Spleen (tissue), 13 donors: ENCODE measurements at places on chromosomes 11 and 22. TPM values are rescaled to one million over a fixed set of nuclear protein-coding genes. Genes with fewer than 3 reads are reported as not detected.
A peak's percentile ranks its signal among the peaks of the same experiment; 100 is the strongest.

GRCh38 chr11:127248476-127248875 is 247.9 kb upstream of the KIRREL3 start:
- H3K4me3 ChIP-seq, result no peak overlapping the region
- no peak for DNase-seq
- no peak overlapping the region for H3K27ac ChIP-seq
- no peaks in the 10 kb centered on the region for H3K4me1 ChIP-seq
- H3K36me3 ChIP-seq, result no peaks in the 10 kb centered on the region
- no peaks in the 10 kb centered on the region for H3K27me3 ChIP-seq

DNA sequence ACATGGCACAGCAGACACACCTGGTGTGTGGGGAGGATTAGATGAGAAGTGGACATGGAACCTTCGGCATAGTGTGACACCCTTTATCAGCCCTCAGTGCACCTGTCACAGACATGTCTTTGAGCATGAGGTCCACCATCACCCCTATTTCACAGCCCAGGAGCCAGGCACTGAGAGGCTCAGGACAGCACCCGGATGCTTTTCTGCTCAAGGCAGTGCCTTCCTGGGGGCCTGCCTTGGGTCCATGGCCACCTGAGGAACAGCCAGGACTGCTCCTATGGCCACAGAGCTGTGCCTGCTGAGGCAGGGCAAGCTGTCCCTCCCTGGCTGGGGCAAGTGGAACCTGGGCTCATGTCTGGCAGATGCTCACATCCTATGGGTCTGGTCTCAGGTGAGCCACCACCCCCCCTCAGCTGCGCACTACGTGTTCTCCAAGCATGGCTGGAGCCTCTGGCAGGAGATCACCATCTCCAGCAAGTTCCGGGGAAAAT is 75.8 kb downstream of the MORC2 start:
- no peaks in the 10 kb centered on the region for H3K36me3 ChIP-seq
- no peak overlapping the region for H3K27ac ChIP-seq
- H3K4me1 ChIP-seq, result no peaks in the 10 kb centered on the region
- H3K4me3 ChIP-seq, result no peak overlapping the region
- DNase-seq, result peak; percentile 40

DNA sequence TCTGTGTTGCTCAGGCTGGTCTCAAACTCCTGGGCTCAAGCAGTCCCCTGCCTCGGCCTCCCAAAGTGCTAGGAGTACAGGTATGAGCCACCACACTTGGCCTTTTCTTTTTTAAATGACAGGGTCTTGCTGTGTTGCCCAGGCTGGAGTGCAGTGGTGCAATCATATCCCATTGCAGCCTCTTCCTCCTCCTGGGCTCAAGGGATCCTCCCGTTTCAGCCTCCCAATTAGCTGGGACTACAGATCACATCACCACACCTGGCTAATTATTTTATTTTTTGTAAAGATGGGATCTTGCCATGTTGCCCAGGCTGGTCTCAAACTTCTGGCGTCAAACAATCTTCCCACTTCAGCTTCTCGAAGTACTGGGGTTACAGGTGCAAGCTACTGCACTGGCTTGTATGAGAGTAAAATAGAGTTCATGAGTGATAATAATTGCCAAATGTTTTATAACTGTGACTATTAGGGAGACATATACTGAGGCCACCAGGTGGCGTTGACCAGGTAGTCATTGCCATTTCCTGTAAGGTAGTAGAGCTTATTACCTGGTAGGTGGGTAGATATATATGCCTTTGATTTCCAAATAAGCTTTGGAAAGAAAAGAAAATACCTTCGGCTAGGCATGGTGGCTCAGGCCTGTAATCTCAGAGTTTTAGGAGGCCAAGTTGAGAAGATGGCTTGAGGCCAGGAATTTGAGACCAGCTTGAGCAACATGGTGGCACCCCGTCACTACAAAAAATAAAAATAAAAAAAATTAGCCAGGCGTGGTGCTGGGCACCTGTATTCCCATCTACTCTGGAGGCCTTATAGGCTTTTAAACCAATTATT is 5.4 kb downstream of the FDX1 start:
- H3K4me1 ChIP-seq, result peaks cover 16% of the 10 kb centered on the region
- no peak overlapping the region for H3K4me3 ChIP-seq
- H3K36me3 ChIP-seq, result peaks cover 27% of the 10 kb centered on the region
- no peak overlapping the region for H3K27ac ChIP-seq
- DNase-seq, result no peak

DNA sequence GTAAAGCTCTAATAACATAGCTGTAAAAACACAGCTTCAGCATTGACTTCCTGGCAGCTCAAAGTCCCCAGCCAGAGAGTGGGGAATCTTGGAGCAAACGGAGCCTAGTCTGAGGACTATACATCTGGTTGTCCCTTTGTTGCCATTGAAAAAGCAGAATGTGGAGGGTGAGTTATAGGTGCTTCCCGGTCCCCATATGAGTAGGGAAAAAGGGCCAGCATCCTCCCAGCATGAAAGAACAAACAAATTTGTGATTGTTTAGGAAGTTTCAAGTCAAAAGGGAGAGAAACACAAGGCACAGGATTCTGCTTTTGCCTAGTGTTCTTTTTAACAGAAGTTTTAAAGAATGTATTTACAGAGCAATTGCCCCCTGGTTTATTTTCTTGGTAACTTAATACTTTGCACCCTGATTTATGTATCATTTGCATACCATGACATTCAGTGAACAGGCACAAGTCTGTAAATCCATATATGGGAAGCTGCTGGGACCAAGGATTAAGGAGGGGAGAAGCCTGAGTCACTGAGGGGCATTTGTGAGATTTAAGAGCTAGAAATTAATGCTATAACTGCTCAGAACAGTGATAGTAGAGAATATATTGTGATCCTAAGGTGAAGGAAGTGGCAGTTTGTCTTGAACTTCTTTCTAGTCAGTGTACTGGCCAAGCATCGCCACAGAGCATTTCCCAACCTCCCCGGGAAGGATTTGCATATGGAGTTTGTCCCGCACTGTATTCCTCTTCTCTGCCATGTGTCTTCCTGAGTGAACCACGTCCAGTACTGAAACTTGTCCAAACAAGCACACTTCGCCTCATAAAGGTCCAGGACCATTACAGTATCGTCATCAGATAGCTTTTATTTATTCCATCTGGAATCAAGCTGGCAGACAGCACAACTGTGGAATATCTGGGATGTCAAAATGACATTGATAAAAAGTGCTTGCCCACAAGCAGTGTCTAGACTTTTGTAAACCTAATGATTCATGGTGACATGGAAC is 103.0 kb downstream of the DBX1 start:
- H3K4me3 ChIP-seq, result no peak overlapping the region
- no peaks in the 10 kb centered on the region for H3K36me3 ChIP-seq
- no peaks in the 10 kb centered on the region for H3K27me3 ChIP-seq
- no peak for DNase-seq
- H3K27ac ChIP-seq, result no peak overlapping the region

- H3K27ac ChIP-seq, result no peak overlapping the region
- no peak overlapping the region for H3K4me3 ChIP-seq
- H3K27me3 ChIP-seq, result no peaks in the 10 kb centered on the region
- H3K36me3 ChIP-seq, result peaks cover 16% of the 10 kb centered on the region
- H3K4me1 ChIP-seq, result peaks cover 45% of the 10 kb centered on the region
Measured at GRCh38 chr11:114228435-114229411, 67.5 kb upstream of the NNMT start.

DNA sequence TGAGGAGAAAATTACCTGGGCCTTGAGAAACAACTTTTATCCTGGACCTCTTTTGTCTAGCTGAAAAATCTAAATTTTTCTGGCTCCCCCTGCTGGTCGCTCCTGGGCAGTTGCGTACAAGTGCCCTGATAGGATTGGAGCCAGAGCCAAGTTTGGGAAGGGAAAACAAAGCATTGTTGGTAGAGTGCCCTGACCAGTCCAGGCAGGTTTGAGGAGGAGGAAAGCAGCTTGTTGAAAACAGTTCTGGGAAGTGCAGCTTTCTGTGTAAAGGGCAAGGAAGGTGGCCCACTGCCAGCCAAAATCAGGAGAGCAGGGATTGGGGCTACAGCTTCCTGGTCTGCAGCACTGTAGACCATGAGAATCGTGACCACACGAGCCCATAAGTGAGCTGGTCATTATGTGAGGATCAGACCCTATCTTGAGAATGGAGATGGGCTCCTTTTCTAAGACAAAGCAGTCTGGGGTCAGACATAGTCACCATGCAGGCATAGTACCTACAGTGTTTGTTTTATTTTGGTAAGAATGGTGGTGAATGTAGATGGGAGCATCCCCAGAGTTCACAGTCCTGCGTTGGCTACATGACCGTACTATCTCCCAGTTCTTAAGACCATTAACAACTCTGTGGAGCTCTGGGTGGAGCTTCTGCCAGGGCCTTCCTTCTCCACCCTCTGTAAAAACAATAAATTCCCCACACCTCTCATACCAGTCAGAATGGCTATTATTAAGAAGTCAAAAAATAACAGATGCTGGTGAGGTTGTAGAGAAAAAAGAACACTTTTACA is 21.3 kb upstream of the PIK3IP1 start:
- H3K4me3 ChIP-seq, result no peak overlapping the region
- H3K4me1 ChIP-seq, result peaks cover 12% of the 10 kb centered on the region
- no peaks in the 10 kb centered on the region for H3K27me3 ChIP-seq
- no peak overlapping the region for H3K27ac ChIP-seq
- H3K36me3 ChIP-seq, result no peaks in the 10 kb centered on the region

DNA sequence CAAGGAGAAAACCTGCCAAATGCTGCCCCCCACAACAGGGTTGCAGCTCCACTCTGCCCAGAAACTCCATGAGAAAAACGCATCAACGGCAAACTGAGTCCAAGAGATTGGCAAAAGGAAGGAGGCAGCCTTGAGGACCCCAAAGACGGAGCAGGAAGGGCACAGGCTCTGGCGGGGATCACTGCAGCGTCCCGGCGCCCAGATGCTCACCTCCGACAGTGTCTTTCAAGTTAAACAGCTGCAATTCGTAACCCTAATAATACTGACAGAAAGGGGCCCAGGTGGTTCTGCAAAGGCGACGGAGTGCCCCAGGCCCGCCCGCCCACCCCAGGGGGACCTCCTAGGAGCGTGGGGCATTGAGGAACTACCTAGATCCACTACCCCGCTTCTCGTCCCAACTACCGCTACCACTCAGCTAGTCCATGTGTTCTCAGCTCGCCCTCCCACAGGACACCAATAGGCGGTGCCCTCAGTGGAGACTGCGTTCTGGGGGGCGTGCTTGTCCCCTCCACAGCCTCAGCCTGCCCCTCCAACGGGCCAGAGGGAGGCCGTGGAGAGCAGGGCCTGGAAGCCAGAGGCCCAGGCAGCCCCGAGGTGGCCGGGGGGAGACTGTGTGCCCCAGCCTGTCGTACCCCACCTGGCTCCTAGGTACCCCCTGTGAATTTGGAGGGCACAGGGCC is 127.4 kb downstream of the PHF21B start:
- peak; percentile 37 for DNase-seq
- no peaks in the 10 kb centered on the region for H3K27me3 ChIP-seq
- H3K36me3 ChIP-seq, result no peaks in the 10 kb centered on the region
- H3K4me1 ChIP-seq, result no peaks in the 10 kb centered on the region

GRCh38 chr11:94423507-94423906 is 22.3 kb upstream of the GPR83 start:
- H3K4me1 ChIP-seq, result no peaks in the 10 kb centered on the region
- no peaks in the 10 kb centered on the region for H3K27me3 ChIP-seq
- no peak overlapping the region for H3K27ac ChIP-seq

- no peaks in the 10 kb centered on the region for H3K27me3 ChIP-seq
- H3K4me1 ChIP-seq, result peaks cover 6% of the 10 kb centered on the region
- H3K27ac ChIP-seq, result peak overlapping the region; percentile 1
- H3K4me3 ChIP-seq, result no peak overlapping the region
Measured at GRCh38 chr22:33579448-33580093, 340.7 kb downstream of the LARGE1 start.

- H3K36me3 ChIP-seq, result no peaks in the 10 kb centered on the region
- H3K4me3 ChIP-seq, result no peak overlapping the region
- H3K27ac ChIP-seq, result no peak overlapping the region
- no peaks in the 10 kb centered on the region for H3K4me1 ChIP-seq
Measured at GRCh38 chr22:48721395-48721669, 1106.3 kb downstream of the BRD1 start.

GRCh38 chr11:123137431-123138224 is 57.4 kb downstream of the CLMP start:
- H3K36me3 ChIP-seq, result no peaks in the 10 kb centered on the region
- H3K27me3 ChIP-seq, result no peaks in the 10 kb centered on the region
- peak; percentile 80 for DNase-seq
- H3K27ac ChIP-seq, result peak overlapping the region; percentile 33

- H3K4me1 ChIP-seq, result peaks cover 39% of the 10 kb centered on the region
- H3K27me3 ChIP-seq, result no peaks in the 10 kb centered on the region
- peak overlapping the region; percentile 88 for H3K4me3 ChIP-seq
- no peak for DNase-seq
Measured at GRCh38 chr11:32891657-32892354, 805 bp upstream of the QSER1 start.

DNA sequence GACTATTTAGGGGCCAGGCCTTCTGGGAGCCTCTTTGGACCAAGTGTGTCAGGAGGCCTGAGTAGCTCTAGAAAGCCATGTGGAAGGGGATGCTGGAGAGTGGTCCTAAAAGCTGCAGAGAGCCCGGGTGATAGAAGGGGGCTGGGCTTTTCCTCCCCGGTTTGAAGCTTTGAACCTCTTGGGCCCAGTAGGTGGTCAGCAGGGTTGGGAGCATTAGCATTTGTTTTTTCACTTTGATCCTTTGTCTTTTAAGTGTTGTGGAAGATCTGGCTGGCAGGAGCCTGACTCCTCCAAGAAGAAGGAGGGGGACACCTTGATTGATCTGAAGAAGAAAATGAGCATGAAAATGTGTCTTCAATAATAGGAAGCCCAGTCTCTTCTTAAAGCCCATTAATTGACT is 596.6 kb downstream of the INSC start:
- H3K4me3 ChIP-seq, result no peak overlapping the region
- no peaks in the 10 kb centered on the region for H3K36me3 ChIP-seq
- no peak overlapping the region for H3K27ac ChIP-seq
- no peak for DNase-seq

- no peaks in the 10 kb centered on the region for H3K36me3 ChIP-seq
- no peaks in the 10 kb centered on the region for H3K27me3 ChIP-seq
- peaks cover 75% of the 10 kb centered on the region for H3K4me1 ChIP-seq
- peak overlapping the region; percentile 65 for H3K27ac ChIP-seq
Measured at GRCh38 chr11:48055292-48056132, 75.2 kb downstream of the PTPRJ start.

VWA5A gene
- total RNA-seq, result 11.8 TPM

TSGA10IP gene
- not detected for total RNA-seq

TMEM86A gene
- 22.3 TPM for total RNA-seq

RASGRP2 gene
- 148 TPM for total RNA-seq

SCUBE1 gene
- 13.4 TPM for total RNA-seq

OR4A15 gene
- total RNA-seq, result not detected

RIBC2 gene
- total RNA-seq, result 0.83 TPM

GGT5 gene
- total RNA-seq, result 44.3 TPM
